ENCODE measurements at places on chromosomes 16 and 17.

DNA sequence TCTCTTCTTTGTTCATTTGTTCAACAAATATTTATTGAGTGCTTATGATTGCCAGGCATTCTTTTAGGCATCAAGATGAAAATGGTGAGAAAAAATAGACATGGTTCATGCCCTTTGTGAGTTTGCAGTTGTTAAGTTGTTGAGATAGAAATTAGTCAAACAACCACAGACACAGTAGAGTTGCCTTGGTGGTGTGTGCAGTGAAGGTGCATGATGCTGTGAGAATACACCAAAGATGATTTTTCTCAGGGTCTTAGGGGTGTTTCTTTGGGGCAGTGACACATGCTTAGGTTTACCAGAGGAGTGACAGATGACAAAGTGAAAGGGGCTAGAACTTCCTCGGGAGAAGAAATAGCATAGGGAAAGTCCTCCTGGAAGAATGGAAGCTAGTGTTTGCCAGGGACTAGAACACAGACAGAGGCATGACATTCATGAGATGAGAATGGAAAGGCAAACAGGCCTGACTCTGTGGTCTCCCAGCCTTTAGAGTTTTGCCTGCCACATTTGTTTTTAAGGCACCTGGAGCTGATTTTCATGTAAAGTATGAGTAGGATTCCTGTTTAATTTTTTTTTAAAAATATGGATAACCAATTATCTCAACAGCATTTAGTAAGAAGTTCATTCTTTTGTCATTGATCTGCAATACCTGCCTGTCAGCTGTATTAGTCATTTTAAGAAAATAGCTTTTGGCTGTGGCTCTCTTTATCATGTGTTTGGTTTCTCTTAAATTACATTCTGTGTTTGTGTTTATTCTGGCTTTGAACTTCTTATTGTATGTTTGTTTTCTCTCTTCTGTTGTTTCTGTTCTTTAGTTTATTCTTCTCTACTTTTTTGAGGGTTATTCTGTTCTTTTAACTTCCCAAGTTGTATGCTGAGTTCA, 36.6 kb downstream of the CYLD start:
- DNase-seq = no peak

DNA sequence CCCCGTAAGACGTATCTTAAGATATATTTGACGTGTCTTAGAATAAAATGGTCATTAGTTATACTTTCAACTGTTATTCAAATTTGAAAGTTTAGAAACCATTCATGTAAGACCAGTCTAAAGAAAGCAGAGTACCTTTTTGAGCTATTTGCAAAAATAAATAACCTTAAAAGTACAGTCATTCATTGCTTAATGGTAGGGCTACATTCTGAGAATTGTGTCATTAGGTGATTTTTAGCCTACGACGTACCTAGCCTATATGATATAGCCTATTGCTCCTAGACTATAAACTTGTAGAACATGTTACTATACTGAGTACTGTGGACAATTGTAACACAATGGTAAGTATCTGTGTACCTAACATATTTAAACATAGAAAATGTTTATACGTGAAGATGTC, 139.2 kb downstream of the PHKB start:
- no peak for DNase-seq

- no peak for DNase-seq
Observed at GRCh38 chr17:56475116-56475515, 118.4 kb upstream of the NOG start.

GRCh38 chr16:81558077-81558443, 113.5 kb downstream of the CMIP start:
- DNase-seq = no peak

DNA sequence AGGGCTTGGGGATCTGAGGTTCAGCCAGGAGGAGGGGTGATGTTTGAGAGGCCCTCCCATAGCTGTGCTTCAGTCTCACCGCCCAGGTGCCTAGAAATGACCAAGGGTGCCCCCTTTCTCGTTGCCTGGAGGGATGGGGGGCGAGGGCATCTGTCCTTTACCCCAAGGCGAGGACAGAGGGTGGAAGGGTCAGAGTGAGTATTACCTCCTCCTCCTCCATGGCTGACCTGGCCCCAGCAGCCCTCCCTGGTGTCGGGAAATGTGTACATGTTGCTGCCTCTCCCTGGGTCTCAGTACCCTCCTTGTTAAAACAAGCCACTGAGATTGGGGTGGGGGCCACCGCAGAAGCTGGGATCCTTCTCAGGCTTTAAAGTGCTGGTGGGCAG, 2.4 kb downstream of the NECAB2 start:
- no peak for DNase-seq

DNA sequence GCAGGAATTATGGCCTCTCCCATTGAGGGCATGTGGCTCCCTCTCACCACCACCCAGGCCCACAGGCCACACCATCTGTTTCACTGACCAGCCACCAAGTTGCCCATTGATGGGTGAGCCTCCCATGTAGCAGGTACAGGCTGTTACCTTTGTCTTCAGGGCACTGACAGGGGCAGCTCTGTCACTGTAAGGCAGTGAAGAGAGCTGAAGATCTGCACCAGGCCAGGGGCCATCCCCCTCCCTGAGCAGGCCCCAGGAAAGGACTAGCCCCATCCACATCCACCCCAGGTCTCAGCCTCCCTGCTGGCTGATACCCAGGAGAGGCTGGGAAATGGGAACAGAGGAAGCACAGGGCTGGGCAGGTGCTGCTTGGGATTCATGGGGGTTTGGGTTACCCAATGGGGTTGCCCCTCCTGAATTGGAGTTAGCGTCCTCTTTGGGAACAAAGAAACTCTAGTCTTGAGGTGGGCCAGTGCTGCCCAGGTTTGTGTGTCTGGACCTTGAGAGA, 1691.4 kb downstream of the TP53TG3F start:
- DNase-seq = no peak

DNA sequence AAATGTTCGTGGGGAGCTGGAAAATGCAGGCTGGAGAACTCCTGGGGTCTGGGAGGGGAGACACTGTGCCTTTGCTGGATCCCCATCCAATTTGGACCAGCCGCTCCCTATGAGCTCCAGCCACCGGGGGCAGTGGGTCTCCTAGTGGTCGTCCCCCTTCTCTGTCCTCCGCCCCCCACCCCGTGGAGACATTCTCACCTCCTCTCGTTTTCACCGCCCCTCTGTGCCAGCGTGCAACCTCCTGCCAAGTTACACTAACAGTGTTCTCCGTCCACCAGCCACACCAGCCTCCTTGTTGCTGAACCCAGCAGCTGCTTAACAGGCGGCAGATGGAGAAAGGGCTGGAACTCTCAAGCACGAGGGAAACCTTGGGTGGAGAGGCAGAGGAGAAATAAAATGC, 67.4 kb upstream of the SOX9 start:
- no peak for DNase-seq

GRCh38 chr17:17819561-17819995, 17.2 kb downstream of the SREBF1 start:
- peak; percentile 97 for DNase-seq

GRCh38 chr17:78672005-78672404, 94.8 kb upstream of the DNAH17 start:
- DNase-seq = peak; percentile 40

GRCh38 chr17:50565402-50566350, 5.2 kb downstream of the CACNA1G start:
- DNase-seq = no peak

DNA sequence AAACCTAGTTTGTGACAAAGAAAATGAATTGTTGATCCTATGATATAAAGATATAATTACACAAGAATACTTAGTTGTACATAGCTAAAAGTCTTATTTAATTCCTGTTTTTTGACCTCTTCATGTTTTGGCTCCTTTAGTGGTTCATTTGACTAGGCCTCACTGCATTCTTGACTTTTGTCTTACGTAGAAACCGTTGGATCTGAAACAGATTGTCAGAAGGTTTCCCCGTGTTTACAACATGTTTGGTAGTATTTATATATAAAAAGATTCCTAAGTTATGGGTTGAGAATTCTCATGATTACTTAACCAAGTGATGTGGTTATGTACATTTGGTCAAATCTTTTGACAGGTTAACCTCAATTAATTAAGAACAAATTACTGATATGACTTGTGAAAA, 162.8 kb downstream of the BCAS3 start:
- peak; percentile 7 for DNase-seq

GRCh38 chr17:28053044-28053670, 10.7 kb downstream of the NLK start:
- no peak for DNase-seq

DNA sequence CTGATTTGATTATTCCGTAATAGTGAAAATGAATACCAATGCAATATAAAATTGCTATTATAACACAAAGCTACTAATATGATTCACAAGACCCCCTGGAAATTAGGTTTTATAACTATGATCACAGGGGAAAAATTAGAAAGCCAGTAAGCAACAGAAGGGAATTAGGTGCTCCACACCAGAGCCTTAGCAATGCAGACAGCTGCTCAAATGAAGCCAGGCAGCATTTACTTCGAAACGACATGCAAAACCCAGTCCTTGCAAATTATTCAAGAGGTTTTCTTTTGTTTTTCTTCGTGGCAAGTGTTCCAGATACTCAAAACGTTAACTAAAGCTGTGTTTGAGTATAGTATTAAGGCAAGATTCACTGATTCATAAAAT, 47.9 kb downstream of the TOX3 start:
- DNase-seq = no peak

DNA sequence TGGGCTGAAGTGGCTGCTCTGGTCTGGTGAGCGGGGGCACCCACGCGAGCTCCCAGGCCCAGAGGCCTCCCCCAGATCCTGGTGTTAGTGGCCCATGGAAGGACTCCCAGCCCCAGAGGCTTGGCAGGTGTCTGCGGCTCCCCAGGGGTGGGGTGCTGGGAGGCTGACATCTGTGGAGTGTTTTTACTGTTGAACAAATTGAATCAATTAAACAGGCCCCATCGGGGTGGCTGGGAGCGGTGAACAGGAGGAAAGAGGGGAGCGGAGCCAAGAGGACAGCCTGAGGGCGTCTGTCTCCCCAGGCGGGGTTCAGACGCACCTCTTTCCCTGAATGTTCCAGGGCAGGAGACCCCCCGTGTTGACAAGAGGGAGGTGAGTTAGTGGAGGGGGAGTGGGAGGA, 29.9 kb downstream of the ACTG1 start:
- DNase-seq = no peak

DNA sequence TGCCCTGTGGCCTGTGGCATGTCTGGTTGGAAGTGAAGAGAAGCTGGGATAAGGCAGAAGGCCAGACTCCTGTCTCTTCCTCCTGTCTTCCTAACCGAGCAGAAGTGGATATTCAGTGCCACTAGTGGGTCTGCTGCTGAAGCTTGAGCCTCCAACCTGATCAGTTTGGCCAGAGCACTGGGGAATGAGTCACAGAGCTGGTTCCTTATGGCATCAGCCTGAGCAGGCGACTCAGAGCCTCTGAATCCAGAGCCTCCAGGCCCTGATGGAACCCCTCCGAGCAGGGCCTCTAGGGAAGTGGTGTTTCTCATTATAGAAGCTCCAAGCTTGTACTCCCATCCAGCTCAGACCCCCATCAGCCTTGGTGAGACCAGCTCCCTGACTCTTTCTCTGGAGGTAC, 2.0 kb downstream of the WSCD1 start:
- DNase-seq = no peak

GRCh38 chr16:73068541-73069401, 20.8 kb upstream of the ZFHX3 start:
- DNase-seq = peak; percentile 99

DNA sequence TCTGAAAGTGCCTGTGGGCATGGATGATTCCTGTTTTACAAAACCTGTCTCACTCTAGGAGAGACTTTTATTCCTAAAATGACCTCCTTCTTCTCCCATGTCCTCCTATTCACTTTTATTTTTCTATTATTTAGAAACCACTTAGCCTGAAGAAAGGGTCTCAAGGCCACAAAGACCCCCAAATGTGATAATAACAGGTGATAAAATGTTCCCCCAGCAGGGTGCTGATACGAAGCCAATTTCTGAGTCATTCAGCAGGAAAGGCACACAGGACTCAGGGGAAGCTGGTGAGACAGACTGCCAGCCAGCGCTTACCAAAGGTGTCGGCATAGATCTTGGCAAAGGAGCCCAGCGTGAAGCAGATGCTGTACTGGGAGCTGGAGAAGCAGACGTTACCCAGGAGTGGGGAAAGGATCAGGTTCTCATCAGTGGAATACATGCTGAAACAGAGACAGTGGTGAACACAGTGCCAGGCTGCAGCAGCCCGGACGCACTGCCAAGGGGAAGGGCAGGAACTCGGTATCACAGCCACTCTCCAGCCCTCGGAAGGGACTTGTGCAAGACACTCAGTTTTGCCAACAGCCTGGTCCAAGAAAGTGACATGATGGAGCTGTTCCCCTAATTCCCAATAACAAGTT, 24.6 kb downstream of the HIGD1B start:
- DNase-seq = no peak

GRCh38 chr16:17334096-17334495, 136.7 kb downstream of the XYLT1 start:
- peak; percentile 4 for DNase-seq

GRCh38 chr16:50359626-50360025, 9.2 kb downstream of the BRD7 start:
- no peak for DNase-seq

DNA sequence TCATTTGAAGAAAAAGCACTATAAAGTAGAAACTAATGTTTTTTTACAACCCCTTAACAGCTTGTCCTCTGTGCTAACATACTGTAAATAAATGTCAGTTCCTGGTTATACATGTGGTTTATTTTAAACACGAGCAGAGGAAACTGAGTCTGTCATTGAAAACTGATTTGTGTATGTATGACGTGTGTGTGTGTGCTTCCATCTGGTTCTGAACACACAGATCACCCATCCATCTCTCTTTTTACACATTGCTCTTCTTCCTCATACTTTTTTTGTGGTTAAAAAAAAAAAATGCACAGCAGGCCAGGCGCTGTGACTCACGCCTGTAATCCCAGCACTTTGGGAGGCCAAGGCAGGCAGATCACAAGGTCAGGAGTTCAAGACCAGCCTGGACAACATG, 49.5 kb downstream of the ZNF423 start:
- DNase-seq = peak; percentile 28

- DNase-seq = peak; percentile 54
Observed at GRCh38 chr16:473046-474043, 47.9 kb downstream of the RAB11FIP3 start.

DNA sequence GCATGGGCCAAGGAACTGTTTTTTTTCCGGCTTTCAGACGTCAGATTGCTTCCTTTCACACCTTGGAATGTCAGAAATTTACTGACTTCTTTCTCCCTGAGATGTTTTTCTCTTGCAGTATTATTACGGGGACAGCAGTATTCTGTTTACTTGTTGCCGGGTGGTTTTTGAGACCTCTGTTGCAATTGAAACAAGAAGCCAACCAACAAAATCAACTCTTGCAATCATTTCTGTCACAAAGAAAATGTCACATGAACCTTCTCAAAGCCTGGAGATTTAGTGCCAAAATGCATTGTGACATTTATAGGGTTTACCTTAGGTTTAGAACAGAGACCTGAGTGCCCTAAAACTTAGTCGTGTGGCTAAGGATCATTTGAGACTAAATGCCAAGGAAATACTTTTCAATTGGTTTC, 174.3 kb downstream of the MAP2K6 start:
- peak; percentile 93 for DNase-seq

DNA sequence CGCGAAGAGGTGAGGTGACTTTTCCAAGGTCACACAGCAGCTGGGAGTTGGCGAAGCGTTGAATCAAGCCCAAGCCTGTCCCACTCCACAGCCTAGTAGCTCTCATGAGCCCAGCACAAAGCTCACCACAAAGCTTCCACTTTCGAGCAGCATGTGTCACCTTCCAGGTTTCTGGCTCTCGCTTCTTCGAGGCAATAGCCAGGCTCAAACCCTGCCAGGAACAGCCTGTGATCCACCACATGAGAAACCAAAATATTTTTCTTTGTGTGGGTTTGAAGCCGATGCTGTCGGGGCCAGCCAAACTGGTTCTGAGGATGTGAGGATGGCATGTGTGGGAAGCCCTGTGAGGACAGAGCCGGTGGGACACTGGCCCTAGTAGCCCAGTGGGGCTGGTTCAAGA, 68.1 kb downstream of the COG7 start:
- no peak for DNase-seq

- no peak for DNase-seq
Observed at GRCh38 chr17:8087952-8088230, 375 bp upstream of the ALOX12B start.

All from iris pigment epithelial cell (primary cell).